ENCODE measurements at places on chromosomes 13 and 19.

GRCh38 chr13:40114305-40114896 lies 458.9 kb downstream of the COG6 start:
- no peak for DNase-seq

- DNase-seq = no peak
These were observed 20.5 kb upstream of the SLC15A1 start for GRCh38 chr13:98772794-98773452.

- no peak for DNase-seq
These were observed 28.4 kb downstream of the MYH14 start for GRCh38 chr19:50231821-50232220.

- no peak for DNase-seq
These were observed 31.4 kb downstream of the NFIX start for GRCh38 chr19:13026462-13027370.

DNA sequence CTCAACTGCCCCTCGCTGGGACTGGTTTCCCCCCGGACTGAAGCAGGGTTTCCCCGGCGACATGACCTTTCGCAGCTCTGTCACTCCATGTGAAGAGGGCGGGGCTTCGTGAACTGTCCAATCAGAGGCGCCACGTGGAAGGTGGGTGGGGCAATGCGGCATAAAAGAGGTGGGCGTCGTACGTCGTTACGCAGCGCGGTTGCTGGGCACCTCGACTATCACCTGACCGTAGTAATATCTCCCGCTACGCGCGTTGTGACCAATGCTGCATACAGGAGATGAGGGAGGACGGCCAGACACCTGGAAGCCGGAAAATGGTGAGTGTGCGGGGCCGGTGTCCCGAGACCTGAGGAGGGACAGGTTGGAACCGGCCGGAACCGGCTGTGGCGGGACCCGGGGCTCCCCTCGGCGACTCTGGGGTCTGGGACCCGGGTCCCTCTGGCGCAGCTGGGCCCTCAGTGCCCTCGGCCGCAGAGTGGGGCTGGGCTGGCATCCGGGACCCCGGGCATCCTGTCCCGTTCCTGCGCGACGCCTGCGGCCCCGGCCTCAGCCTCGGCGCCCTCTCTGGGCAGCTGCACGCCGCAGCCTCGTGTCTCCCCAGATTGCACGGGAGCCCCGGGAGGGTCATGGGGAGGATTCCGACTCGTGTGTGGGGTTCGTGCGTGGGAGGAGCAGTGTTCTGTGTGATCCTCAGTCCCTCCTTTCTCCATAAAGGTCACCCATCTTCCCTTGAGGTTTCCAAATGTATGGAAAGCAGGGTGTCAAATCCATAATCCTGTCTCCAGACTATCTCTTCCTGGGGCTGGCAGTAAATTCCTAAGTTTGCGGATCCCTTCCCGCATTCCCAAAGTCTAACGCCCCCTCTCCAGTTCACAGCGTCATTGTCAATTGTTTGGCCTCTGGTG lies 32.2 kb downstream of the ZNF136 start:
- peak; percentile 82 for DNase-seq

DNA sequence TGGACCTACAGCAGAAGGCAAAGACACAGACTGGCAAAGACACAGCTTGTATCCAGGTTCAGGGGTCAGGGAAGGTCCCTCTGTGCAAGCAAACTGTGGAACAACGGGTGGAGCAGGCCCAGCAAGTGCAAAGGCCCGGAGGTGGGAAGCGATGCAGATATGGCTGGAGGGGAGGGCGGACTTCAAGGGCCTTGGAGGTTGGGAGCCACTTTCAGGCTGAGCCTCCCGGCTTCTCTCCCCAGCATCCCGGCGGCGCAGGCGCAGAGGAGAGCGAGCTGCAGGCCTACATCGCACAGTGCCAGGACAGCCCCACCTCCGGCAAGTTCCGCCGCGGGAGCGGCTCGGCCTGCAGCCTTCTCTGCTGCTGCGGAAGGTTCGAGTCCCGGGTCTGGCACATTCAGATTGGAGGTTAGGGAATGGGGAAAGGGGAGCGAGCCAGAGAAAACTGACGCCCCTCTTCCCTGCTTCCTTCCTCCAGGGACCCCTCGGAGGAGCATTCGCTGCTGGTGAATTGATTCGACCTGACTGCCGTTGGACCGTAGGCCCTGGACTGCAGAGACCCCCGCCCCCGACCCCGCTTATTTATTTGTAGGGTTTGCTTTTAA lies 2.1 kb upstream of the PNPLA6 start:
- DNase-seq = peak; percentile 33

GRCh38 chr13:48728226-48728625 lies 74.5 kb downstream of the CYSLTR2 start:
- DNase-seq = no peak

GRCh38 chr13:40109351-40109844 lies 453.9 kb downstream of the COG6 start:
- DNase-seq = no peak

DNA sequence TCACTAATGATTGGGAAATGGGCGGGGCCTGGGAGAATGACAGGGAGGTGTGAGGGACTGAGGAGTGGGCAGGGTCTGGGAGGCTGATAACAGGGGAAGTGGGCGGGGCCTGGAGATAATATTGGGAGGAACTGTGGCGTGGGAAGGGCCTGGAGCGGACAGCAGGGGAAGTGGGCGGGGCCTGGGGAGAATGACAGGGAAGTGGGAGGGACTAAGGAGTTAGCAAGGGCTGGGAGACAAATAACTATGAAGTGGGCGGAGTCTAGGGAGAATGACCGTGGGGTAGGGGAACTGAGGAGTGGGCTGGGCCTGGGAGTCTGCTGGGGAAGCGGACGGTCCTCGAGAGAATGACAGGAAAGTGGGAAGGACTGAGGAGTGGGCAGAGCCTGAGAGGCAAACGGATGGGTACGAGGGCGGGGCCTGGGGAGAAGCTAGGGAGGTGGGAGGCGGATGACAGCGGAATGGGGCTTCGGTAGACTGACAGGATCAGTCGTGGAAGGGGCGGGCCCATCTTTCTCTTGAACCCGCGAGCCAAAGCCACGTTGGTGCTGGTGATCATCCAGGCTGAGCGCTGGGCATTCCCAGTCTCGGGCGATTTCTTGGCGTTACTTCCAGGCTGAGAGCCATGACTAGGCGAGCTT lies 14.0 kb upstream of the TUBB4A start:
- DNase-seq = peak; percentile 96

GRCh38 chr19:32874605-32875004 lies 5.0 kb upstream of the SLC7A9 start:
- DNase-seq = no peak

DNA sequence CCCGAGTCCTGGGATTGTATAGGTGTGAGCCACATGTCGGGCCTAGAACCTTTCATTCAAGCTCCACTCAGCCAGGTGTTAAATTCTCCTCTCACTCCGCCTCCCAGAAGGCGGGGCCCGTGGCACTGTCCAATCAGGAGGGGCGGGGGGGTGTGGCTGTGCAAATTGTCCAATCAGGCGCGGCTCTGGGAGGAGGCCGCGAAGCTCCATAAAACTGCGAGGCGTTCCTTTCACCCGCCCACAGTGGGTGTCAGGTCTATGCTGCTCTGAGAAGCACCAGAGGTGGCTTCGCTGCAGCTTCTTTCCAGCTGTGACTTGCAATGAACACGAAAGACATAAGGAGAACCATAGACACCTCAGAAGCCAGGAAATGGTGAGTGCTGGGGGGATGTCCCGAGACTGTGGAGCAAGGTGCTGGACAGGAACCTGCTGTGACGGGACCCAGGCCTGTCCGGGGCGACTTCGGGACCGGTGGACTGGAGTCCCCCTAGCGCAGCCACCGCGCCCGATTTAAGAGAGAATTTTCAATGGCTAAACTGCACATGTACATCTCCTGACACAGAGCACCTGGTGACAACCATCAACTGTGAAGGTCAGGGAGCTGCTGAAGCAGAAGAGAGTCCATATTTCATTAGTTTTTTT lies 3.0 kb upstream of the ZNF136 start:
- DNase-seq = no peak

- no peak for DNase-seq
These were observed 144.8 kb downstream of the DACH1 start for GRCh38 chr13:71722206-71722605.

DNA sequence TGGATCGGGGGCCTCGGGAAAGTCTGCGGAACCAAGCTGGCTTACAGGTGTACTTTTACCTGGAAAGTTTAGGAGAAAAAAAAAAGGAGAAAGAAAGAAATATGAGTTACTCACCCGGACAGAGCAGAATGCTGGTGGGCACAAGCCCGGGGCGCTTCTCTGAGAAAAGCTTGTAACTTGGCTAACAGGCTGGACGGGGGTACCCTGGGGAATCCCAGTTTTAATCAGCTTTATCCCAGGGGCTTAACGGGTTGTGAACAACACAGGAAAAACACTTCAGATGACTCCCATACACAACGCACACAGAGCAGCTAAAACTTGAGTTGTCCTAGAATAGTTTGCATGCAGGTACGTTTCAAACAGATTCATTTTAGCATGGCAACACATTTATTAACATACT lies 37.3 kb downstream of the KLF2 start:
- DNase-seq = no peak

DNA sequence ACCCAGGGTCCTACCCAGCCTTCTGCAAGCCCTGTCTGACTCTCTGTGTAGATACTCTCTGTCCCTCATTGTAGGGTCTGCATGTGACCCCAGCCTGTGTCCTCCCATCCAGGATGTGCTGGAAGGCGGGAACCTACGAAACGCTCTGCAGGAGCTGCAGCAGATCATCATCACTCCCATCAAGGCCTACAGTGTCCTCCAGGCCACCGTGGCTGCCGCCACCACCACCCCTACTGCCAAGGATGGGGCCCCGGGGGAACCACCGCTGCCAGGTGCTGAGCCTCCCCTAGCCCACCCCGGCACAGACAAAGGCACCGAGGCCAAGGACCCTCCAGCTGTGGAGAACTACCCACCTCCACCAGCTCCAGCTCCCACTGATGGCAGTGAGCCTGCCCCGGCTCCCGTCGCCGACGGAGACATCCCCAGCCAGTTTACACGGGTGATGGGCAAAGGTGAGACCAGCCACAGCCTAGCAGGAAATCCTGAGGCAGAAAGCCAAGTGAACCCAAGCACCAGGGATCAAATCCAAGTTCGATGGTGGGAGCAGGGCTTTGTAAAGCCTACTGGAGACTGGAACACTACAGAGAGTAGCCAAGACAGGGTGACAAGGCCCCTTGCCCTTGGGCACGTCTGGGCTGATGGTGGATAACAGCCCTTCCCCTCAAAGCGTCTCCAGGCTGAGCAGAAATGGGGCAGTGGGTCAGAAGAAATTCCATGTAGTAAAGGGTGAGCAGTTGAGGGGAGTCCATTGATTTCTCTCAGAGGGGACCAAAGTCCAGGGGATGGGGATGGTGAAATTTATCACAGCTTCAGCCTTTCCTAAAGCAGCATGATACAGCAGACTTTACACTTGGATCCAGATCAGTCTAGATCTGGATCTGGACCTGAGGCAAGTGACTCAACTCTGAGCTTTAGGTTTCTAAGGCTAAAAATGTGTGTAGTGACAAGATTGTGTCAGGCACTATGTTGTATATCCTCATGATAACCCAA lies 13.2 kb downstream of the PAF1 start:
- no peak for DNase-seq

GRCh38 chr19:17041976-17042375 lies 15.4 kb upstream of the CPAMD8 start:
- DNase-seq = no peak

- no peak for DNase-seq
These were observed 769.1 kb downstream of the PCDH9 start for GRCh38 chr13:66461021-66461420.

DNA sequence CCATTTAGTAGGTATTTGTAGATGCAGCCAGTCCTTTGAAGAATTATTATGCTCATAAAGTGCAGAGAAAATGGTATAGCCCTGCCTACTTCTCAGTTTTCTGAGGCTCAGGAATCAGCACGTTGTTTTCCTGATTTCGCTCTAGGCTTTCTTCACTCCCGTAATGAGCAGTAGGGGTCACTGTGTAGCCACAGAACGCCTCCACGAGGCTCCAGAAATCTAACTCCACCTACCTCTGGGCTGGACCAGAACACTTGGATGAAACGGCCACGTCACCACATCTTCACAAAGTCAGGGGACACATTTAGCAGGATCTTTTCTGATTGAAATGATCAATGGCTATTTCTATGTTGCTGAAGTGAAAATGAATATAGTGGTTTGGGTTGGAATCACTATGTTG lies 49.8 kb upstream of the GTF3A start:
- peak; percentile 7 for DNase-seq

- DNase-seq = no peak
These were observed 328.1 kb downstream of the TBC1D4 start for GRCh38 chr13:75153834-75154233.

GRCh38 chr13:80359414-80359777 lies 18.5 kb upstream of the SPRY2 start:
- no peak for DNase-seq

DNA sequence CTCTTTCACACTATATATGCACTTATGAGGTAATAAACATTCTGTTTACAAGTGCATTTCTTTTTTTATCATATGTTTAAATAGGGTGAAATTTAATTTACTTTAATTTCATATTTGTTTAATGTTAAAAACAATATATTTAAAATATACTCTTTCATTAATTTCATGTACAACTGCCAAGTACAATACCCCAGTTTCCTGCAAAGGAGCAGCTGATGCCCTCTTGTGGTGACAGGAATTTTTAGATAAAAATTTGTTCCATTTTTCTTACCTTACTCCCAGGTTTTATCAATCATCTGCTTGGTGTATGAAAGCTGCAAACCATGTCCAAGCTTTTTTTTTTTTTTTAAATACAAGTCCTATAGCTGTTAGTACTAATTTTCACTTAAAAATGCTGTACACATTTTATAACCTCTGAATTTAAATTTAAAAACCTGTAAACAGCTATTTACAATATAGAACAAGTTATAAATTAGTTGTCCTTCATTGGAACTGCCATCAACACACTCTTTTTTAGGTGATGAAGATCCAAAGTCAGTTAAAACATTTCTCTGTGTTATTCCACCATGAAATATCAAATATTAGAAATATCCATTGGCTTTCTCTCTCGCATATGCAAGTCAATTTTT lies 4.9 kb downstream of the PCDH20 start:
- no peak for DNase-seq

DNA sequence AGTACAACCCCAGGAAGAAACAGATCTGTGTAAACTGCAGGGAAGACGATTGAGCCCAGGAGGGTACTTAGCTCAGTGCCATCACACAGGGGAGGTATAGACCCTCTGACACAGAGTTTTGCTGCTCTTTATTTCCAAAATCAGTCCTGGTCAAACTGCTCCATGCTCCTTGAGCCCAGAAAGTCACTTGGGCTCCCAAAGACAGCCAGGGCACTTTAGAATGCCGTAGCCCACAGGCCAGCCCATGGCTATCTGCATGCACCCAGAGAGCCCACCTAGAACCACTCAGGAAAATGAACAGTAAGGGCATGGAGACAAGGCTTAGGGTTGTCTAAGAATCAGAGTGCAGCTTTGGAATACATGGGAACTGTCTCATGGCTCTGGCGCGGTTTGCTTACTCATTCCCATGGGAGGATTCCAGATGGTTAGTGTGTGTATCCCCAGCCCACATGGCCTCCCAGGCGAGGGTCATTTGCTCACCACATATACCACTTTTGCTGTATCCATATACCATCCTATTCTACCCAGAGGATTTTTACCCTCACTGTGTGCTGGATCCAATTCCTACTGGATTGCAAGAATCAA lies 14.7 kb upstream of the PDCD5 start:
- no peak for DNase-seq
